ENCODE measurements at places on chromosomes 16 and 17.

GRCh38 chr17:74245871-74246270 lies 28.2 kb upstream of the DNAI2 start:
- DNase-seq: peak; percentile 6

GRCh38 chr17:4796552-4796920 lies 572 bp downstream of the PSMB6 start:
- no peak for DNase-seq

DNA sequence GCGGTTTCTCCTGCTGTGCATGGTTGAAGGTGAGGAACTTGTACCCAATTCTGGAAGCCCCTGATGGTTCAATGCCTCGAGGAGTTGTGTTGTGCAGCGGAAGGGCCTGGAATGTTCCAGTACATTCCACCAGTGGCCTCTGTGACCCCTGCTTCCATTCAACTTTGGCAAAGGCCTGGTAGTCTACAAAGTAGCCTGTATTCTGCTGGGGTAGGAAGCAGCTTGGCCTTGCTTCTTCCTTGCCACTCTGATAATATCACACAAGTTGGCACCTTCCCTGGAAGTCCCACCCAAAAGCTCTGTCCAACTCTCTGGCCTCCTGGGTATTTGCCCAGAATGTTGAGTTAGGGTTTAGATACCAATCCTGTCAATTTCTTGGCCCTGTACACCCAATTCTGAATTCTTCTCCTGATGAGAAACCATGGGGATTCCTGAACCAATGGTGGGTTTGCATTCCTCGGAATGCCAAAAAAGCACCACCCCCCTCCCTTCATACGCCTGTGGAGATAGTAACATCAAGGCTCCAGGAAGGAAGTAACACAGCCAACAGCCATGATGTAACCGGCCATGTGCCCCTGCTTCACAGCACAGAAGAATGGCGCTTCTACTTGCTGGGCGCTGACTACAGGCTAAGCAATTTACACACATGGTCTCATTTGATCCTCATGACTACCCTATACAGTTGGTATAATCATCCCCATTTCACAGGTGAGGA lies 11.8 kb upstream of the FAM117A start:
- no peak for DNase-seq

DNA sequence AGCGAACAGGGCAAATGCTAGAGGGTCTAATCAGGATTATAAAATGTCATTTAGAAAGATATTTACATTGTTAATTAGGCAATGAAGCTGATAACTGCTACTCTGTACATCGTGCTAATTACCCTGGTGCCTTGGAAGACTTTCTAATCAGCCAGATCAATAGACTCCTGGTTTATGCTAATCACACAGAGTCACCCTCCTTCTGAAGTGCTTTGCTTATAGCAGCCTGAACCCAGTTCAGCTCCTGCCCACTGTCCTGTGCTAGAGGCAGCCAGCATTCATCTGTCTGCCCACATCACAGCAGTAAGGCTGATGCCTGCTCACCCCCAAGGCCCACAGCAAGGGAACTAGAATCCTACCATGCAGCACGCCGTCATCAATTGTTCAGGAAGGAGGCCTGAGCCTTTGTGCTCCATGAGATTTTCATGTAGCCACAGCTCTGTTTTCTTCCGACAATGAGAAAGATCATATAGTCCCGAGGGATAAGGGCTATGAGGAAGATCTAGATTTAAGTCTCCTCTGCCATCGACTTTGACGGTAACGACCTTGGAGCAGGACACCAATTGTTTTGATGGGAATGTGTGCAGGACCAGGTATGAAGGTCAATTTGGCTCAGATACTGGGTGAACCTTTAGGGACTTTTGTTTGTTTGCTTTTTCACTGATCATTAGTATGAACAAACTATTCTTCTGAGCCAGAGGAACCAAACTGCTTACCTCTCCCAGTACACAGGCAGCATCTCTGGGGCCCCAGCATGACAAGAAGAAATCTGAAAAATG lies 12.5 kb upstream of the LYRM9 start:
- no peak for DNase-seq

Measured in AML-193 (cell line).